ENCODE measurements at places on chromosomes 3 and 15.

DNA sequence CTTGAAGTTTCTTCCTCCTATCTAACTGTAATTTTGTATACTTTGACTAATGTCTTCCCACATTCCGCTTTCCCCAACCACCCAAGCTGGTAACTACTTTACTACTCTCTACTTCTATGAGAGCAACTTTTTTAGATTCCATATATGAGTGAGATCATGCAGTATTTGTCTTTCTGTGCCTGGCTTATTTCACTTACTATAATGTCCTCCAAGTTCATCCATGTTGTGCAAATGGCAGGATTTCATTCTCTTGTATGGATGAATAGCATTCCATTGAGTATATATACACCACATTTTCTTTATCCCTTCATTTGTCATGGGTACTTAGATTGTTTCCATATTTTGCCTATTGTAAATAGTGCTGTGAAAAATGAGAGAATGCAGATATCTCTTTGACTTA, 78.5 kb upstream of the CCNL1 start:
- DNase-seq, result no peak

DNA sequence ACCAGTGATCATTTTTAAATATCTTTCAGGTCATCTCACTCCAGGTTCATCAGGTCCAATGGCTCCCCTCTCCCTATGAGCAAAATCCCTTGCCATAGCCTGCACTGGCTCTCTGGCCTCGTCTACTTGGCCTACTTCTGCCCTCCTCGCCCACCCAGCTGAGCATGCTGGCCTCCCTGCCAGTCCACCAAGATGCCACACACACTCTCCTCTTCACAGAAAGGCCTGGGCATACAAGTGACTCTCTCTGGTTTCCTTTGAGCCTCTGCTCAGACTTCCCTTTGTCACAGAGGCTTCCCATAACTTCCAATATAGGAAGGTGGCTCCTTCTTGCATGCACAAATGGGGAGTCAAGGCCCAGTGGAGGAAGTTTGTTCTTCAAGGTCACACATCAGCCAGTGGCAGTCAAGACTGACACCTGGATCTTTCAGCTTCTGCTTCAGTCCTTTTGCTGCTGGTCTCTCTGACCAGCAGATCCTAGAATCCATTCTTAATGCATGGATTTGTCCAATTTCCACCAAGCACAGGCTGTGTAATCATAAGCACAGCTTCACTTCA, 223.2 kb upstream of the HES1 start:
- no peak for DNase-seq

DNA sequence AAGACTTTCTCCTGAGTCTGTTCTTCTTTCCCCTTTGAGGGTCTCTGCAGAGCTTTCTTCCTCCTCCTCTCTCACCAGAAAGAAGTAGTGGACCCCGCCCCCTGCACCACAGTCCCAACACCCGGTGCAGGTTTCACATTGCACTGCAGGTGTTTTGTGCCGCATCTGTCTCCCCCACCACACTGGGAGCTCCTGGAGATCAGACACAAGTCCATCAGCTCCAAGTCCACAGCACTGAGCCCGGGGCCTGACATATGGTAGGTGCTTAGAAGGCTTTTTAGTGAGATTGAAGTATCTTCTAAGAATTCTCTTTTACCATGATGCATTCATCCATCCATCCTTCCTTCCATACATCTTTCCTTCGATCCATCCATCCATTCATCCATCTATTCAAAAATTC, 9.8 kb downstream of the STRA6 start:
- no peak for DNase-seq

GRCh38 chr3:9703736-9704346, at the start of gene CPNE9:
CPNE9 (plus strand) TSS chr3:9703833; CDS start chr3:9703997, 164 bp downstream.
- peak; percentile 68 for DNase-seq

DNA sequence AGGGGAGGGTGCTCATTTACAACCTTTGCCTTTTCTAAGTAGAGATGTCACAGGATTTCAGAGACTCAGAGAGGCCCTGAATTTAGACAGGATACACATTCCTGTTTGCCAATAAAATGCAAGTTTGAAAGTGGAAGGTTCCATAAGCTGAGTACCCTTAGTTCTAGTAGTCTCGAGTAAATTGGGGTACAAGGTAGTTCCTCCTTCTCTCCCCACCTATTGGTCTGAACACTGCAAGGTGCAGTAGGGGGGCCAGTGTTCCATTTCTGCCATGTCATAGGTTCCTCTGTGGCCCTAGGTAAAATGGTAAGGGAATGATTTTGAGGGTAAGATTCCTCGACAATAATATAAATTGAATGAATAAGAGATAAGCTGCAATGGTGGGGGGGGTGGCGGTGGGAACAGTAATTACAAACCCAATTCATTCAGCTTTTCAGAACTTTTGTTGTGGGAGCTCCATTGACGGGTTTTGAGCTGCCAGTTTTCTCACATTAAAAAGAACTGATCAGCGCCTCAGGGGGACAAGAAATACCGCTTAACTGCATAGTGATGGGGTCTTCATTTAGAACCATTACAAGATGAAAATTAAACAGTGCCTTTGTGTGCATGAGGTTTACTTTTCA, 5.9 kb downstream of the SOX2 start:
- DNase-seq, result no peak

DNA sequence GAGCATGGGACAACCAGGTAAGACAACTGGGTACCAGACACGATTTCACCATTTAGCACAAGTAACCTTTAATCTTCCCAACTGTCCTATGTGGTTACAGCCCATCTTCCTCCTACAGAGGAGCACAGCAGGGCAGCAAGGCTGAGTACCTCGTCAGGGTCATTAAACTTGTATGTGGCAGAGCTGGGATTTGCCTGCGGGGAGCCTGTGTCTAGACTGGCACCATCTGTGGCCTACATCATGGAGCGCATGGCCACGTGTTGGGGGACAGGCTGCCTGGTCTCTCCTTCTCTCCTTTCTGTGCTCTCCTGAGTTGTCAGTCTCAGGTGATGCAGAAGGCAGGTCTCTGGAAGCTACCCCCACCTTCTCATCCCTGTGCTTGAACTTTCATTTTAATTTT, 32.2 kb downstream of the GOLGA6A start:
- peak; percentile 19 for DNase-seq

- DNase-seq, result no peak
Measured at GRCh38 chr3:78268716-78269668, 1229.1 kb downstream of the ROBO2 start.

GRCh38 chr15:62846805-62847495, 195.6 kb upstream of the TPM1 start:
- DNase-seq, result no peak

DNA sequence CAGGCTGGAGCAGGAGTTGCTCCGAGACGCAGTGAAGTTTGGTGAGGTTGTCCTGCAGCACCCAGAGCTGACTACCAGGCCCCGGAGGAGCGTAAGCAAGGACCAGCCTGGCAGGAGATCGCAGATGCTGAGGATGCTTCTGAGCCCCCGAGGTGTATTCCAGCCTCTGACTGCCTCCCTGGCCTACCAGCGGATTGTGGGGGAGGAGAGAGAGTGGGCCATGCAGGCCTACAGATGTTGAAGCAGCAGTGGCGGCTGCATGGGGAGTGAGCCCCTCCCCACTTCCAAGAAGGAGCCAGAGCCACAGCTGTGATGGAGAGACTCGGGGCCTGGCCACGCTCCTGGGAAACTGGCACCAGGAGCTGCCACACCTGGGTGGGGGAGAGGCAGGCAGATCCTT, 302.5 kb upstream of the PROK2 start:
- no peak for DNase-seq

DNA sequence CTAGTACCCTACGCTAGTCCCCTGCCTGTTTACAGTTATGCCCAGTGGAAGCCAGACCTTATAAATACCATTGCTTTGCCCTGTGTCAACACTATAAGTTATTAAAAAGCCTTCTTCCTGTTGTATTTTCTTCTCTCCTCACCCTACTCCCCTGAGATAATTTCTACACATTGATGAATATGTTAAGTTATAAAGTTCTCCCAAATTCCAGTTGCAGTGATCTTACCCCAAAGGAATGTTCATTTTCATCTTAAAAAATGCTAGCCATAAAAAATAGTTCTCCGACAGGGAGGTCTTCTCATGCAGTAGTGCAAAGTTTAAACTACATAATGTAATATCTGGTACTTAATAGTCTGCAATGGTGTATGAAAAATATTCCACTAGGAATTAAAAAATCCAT, 58.6 kb downstream of the MAP2K5 start:
- DNase-seq, result no peak

- DNase-seq, result no peak
Measured at GRCh38 chr3:153414982-153415381, 253.0 kb downstream of the RAP2B start.

DNA sequence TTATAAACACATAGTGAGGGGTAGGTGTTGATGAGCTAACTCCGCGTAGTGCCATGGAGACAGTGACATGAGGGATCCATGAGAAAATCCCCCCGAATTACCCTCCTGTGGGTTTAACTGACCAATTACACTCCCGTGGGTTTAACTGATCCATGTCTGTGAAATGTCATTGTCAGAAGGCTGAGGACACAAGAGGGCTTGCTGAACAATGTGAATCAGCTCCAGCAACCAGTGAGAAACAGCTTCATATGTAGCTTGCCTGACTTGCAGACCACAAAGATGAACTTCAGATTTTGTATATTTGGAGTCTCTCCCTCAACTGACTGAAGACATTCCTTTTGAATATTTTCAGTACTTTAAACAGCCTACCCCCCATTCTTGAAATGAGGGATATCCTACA, 144.9 kb downstream of the FBN1 start:
- DNase-seq, result no peak

- DNase-seq, result no peak
Measured at GRCh38 chr3:197460002-197460401, 95.8 kb downstream of the BDH1 start.

DNA sequence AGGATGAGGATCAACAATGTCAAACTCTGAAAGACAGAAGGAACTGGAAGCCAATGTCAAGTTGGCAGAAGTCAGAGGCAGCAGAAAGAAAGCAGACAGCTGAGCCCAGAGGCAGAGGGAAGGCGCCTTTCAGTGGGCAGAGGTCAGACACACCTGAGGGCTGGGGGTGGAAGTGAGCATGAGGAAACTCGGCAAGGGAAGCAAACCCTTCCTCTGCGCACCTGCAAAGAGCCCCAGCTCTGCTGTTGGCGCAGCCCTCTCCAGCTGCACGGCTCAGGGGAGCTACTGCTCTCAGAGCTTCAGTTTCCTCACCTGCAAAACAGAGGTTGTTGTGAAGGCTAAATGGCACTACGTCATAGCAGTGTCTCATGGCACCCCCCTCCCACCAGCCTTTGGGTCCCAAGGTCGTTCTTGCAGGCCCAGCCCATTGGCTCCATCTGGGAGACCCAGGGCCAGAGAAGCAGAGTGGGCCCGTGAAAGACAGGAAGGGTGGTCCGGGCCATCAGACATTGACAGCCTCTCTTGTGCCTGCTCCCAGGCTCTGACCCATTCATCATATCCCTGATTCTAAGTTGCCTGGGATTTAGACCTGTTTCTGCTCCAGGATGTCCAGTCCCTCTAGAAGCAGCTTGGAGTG, 53.3 kb upstream of the SLC6A11 start:
- no peak for DNase-seq

- no peak for DNase-seq
Measured at GRCh38 chr3:52086976-52087663, 30.7 kb upstream of the DUSP7 start.
